ENCODE measurements at places on chromosomes 6 and 20. TPM values are rescaled to one million over a fixed set of nuclear protein-coding genes. Genes with fewer than 3 reads are reported as not detected.

The CALHM6 gene
- 3.6 TPM for total RNA-seq

The EPHA7 gene
- total RNA-seq = 55.4 TPM

The PTCHD4 gene
- total RNA-seq = 1.1 TPM

The ZSCAN9 gene
- 13.0 TPM for total RNA-seq

The C20orf202 gene
- total RNA-seq = not detected

GRCh38 chr20:8854571-8854970, 214.3 kb upstream of the PLCB4 start:
- no peak overlapping the region for H3K27ac ChIP-seq
- DNase-seq = no peak
- no peaks in the 10 kb centered on the region for H3K27me3 ChIP-seq
- peaks cover 19% of the 10 kb centered on the region for H3K4me1 ChIP-seq
- H3K36me3 ChIP-seq = no peaks in the 10 kb centered on the region

DNA sequence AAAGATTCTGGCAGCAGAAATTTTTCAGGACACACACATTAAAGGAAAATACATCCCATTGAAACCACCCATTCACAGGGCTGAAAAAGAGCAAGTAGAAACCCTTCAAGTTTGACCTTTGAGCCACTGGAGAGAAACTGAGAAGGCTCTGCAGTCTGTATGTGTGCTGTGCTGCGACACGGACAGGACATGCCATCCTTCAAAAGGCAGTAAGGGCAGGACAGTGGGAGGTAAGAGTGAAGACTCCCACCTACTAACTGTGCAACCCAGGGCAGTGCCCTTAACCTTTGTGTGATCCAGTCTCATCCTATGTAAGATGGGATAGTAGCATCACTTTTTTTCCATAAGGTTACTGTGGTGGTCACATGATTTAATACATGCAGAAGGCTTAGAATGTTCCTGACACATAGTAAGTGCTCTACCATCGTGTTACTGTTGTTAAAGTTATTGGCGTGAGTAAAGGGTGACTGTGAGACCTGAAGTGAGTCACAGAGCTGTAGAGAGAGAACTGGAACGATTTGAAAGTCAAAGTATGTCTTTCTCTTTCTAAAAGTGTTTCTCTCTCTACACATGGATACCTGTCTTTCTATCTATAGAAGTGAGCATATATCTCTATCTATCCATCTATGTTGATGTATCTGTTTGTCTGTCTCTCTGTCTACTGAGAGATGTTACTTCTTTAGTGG, 153.7 kb upstream of the OLIG3 start:
- no peaks in the 10 kb centered on the region for H3K36me3 ChIP-seq
- H3K27ac ChIP-seq = no peak overlapping the region
- peaks cover 6% of the 10 kb centered on the region for H3K4me1 ChIP-seq
- DNase-seq = no peak
- H3K4me3 ChIP-seq = no peak overlapping the region

DNA sequence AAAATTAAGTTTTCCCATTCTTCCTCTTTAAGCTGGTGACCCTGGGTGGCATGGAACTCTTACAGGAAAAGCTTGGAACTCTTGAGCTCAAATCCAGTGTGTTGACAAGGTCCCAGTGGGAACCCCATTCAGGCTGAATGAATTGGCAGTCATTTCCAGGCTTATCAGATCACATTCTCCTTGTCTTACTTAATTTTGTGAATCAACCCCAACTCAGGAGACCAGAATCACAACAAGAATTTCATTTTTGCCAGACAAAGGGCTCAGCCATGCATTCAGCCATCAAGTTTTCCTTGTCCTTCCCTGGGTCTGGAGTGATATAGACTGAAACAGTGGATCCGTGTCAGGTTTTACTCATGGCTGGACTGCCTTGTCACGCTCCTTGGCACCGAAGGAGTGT, 92.1 kb upstream of the EEF1E1 start:
- no peak overlapping the region for H3K4me3 ChIP-seq
- no peaks in the 10 kb centered on the region for H3K36me3 ChIP-seq
- no peaks in the 10 kb centered on the region for H3K27me3 ChIP-seq

- no peak for DNase-seq
- no peaks in the 10 kb centered on the region for H3K27me3 ChIP-seq
- H3K4me1 ChIP-seq = peaks cover 18% of the 10 kb centered on the region
- H3K36me3 ChIP-seq = no peaks in the 10 kb centered on the region
- peak overlapping the region; percentile 74 for H3K4me3 ChIP-seq
Measured at GRCh38 chr6:166957087-166957804, 896 bp upstream of the RNASET2 start.

DNA sequence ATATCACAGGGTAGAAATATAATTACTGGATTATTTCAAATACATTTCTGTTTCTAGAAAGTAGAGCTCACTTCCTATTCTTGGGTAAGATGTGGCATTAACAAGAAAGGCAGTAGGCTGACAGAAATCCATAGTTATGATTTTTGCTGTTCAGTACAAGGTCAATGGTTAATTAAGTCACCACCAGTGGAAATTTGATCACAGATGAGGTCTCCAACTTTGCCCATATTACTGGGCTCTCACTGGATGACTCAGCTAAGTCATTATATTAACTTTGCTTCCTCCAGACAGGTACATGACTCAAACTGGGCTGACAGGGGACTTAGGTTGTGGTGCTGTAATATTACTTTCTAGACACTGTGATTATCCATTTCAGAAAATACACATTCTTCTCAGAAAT, 212.4 kb downstream of the GRIK2 start:
- H3K4me1 ChIP-seq = no peaks in the 10 kb centered on the region
- H3K27ac ChIP-seq = no peak overlapping the region
- H3K4me3 ChIP-seq = no peak overlapping the region
- no peak for DNase-seq

- peaks cover 7% of the 10 kb centered on the region for H3K36me3 ChIP-seq
- no peak overlapping the region for H3K4me3 ChIP-seq
- no peak overlapping the region for H3K27ac ChIP-seq
- no peak for DNase-seq
Measured at GRCh38 chr6:85662251-85662650, 19.6 kb upstream of the SYNCRIP start.

GRCh38 chr20:17747431-17747846, 47.7 kb downstream of the BANF2 start:
- peaks cover 18% of the 10 kb centered on the region for H3K4me1 ChIP-seq
- peak overlapping the region; percentile 89 for H3K27ac ChIP-seq
- no peak overlapping the region for H3K4me3 ChIP-seq
- peaks cover under 1% of the 10 kb centered on the region for H3K27me3 ChIP-seq

DNA sequence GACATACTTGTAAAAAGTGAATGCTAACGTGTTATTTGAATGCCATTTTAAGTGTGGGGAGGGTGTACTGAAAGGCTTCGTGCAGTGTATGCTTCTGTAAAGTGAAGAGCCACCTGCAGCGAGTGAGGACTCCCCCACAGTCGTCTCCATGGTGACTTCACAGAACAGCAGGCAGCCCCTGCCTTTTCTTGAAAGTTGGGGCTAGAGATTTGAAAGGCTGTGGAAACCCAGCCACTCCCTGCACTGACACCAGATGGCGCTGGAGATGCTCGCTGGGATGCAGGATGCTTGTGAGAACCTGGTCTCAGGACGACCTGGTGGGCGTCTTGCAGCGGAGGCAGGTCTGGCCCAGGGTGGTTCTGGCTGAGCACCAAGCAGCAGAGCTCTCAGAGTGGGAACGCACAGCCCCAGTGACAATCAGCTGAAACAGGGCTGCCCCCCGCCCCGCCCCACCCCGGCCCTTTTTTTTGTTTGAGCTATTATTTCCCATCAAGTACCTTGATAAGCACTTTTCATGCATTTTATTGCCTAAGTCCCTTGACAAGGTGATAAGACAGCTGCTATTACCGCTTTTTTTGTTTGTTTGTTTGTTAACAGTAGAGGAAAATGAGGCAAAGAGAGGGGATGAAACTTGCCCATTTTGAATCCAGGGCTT, 150.3 kb downstream of the SYCP2 start:
- peaks cover 30% of the 10 kb centered on the region for H3K27me3 ChIP-seq
- no peak overlapping the region for H3K4me3 ChIP-seq
- H3K36me3 ChIP-seq = no peaks in the 10 kb centered on the region
- H3K27ac ChIP-seq = no peak overlapping the region
- no peaks in the 10 kb centered on the region for H3K4me1 ChIP-seq
- no peak for DNase-seq

- peaks cover 4% of the 10 kb centered on the region for H3K4me1 ChIP-seq
- no peak overlapping the region for H3K4me3 ChIP-seq
- no peaks in the 10 kb centered on the region for H3K36me3 ChIP-seq
- H3K27me3 ChIP-seq = no peaks in the 10 kb centered on the region
Measured at GRCh38 chr6:6969761-6970223, 138.0 kb upstream of the RREB1 start.

DNA sequence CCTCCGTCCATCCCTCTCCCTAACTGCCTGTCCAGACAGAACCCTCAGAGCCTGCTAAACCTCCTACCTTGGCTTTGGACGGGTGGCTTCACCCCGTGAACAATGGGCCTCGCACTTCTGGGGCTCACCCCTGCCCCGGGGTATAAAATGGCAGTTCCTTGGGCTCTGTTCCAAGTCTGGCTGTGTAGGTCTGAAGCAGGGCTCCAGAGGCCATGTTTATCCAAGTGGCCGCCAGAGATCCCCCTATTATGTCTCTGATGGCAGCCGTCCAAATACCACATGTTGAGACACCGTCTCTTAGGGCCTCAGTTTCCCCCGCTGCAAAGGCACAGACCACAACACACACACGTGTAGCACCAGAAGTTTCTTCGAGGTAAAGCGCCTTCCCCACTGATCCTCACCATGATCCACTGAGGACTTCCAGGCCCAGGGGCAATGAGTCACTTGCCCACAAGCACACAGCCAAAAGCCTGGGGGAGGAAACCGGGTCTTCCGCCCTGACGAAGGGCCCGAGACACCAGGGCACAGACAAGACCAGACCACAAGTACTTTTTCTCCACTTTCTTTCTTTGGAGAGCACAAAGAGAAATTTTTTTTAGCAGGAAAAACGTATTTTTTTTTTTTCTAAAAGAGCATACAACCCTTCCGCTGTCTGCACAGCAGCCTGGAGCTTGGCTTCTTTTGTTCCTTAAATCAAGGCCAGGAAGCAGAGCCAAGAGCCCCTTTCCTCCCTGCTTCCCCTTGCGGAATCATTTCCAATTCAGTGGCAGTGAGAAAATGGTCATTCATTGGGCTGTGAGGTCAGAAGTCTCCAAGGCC, 11.8 kb downstream of the CPNE5 start:
- peak overlapping the region; percentile 52 for H3K27ac ChIP-seq
- DNase-seq = no peak
- no peaks in the 10 kb centered on the region for H3K36me3 ChIP-seq
- peaks cover 22% of the 10 kb centered on the region for H3K4me1 ChIP-seq
- H3K27me3 ChIP-seq = no peaks in the 10 kb centered on the region
- no peak overlapping the region for H3K4me3 ChIP-seq

DNA sequence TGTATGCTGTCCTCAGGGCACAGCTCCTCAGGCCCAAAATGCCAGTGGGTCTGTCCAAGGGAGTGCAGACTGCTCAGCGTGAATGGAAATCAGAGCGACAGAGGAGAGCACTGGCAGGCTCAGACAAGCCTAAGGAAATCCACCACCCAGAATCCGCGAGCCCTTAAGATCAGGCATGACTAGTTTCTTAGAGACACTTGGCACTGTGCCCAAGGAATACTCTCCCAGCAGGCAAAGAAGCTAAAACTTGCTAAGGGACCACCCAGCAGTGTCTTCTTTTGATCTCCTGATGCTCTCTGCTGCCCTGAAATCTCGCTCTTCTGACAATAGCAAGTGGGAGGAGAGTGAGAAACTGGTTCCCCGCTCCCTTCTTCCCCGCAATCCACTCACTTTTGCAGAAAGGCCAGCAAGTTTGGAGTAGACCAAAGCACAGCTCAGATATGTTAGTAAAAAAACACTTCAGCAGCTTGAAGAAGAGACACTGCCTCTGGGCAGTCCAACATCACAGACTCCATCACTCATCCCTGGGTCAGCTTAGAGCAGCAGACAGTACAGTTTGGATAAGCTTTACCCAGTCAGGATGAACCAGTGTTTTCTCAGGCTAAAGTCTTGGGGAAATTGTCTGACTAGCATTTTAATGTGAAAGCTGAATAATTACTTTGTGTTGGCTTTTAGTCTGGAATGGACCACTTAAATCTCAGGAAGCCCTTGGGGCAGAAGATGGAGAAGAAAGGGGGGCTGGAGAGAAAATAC, 32.4 kb downstream of the TRAF3IP2 start:
- H3K4me1 ChIP-seq = peaks cover 62% of the 10 kb centered on the region
- no peaks in the 10 kb centered on the region for H3K27me3 ChIP-seq
- peak overlapping the region; percentile 37 for H3K4me3 ChIP-seq
- H3K27ac ChIP-seq = peak overlapping the region; percentile 94
- DNase-seq = no peak

- peak; percentile 87 for DNase-seq
- H3K4me3 ChIP-seq = no peak overlapping the region
- H3K4me1 ChIP-seq = no peaks in the 10 kb centered on the region
Measured at GRCh38 chr20:24950128-24950835, 1.2 kb downstream of the CST7 start.
